Retina (tissue), 1 donor: ENCODE measurements at places on chromosomes 3 and 15.

GRCh38 chr3:5087209-5087608 is 34.9 kb upstream of the ARL8B start:
- DNase-seq: no peak

GRCh38 chr15:78893538-78893937 is 20.8 kb downstream of the MORF4L1 start:
- no peak for DNase-seq

GRCh38 chr3:45227071-45227820 is 1.2 kb upstream of the TMEM158 start:
- DNase-seq: no peak

DNA sequence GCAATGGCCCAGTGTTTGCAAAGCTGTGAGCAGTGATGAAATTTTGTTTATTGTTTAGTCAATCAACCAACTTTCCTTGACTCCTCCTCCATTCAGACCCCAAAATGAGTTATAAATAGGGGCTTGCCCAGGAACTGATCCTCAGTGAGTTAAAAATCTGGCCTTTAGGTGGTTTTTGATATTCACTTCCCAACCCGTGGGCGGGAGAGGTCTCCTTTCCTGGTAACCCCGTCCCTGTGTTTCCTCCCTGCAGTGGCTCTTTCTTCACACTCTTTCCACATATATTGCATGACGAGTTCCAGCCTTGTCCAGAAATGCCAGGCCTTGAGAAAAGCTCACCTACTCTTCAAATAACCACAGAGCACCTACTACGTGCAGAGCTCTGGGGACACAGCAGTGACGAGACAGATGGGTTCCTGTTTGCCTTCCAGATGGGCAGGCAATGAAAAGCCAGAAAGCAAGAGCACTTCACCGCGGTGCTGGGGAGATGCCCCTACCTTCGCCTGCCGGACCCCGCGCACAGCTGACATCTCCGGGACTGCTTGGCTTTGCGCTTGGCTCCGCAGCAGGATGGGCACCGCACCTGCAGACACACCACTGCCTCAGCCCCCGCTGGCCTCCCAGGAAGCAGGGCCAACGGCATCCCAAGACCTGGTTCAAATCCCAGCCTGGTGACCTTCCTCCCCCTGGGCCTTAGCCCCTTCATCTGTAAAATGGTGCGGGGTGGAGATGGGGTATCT is 17.2 kb downstream of the SSUH2 start:
- no peak for DNase-seq

DNA sequence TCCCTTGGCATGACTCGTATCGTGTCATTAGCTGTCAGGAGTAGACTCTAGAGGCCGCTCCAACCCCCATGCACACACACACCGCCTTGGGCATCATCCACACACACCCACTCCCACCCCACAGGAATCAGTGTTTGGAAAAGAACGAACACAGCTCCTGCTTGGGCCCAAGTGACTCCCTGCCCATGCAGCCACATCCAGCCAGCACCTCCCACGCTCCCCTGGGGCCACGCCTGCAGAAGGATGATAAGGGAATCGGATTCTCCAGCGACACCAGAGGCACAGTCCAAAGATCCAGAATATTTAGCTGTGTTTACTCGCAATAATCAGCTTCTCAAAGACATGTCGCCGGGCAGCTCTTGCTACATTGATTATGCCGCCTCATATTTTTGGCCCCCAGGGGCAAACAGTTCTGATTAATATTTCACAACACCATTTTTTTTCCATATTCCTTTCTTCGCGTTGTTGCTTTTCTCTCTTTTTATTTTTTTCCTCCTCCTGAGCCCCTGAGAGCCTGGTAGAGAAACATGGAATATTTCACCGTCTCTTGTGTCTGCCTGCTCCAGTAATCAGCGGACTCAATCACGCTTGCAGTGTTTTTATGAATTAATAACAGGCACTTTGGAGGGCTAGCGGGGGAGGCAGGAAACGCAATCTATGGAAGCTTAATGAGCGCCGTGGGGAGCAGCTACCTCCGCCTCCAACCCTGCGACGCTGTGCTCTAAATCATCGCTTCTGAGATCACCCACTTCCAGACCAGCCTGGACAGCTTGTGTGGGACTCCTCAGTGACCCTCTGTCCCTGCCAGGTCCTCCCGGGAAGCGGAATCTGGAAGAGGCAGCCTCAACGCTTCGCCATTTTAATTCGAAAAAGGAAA is 221.4 kb downstream of the TLE3 start:
- DNase-seq: peak; percentile 73

DNA sequence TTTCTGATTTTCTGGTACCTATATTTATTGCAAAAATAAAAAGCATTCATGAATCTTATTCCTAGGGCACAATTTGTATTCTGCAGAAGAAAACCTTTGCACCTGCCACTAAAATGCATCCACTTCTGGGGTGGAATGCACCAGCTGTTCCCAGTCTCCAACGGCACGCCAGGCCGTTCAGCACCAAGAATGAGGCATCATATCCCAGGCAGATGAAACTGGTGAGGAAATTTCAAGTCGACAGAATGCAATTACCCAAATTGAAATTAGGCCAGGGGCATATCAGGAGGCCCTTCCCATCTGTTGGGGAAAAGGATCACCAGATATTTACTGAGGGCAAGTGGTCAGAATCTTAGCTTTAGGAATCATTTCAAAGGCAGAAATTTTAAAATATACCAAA is 13.6 kb upstream of the RBMS3 start:
- DNase-seq: no peak

DNA sequence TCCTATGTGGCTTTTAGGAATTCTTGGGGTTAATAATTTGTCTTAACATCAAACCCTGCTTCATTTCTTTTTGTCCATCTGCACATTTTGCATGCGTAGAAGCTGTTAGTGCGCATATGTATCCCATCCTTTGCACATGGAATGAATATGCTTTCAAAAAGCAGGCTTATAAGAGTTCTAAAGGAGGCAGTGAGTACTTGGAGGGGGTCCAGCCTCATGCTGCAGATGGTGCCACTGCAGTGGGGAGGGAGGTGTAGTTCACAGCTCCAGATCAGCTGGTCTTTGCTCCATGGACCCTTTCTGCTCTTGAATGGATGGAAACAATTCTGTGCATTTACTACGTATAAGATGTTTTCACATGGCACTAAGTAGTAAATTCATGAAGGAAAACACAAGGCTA is 20.7 kb upstream of the SSR3 start:
- no peak for DNase-seq

DNA sequence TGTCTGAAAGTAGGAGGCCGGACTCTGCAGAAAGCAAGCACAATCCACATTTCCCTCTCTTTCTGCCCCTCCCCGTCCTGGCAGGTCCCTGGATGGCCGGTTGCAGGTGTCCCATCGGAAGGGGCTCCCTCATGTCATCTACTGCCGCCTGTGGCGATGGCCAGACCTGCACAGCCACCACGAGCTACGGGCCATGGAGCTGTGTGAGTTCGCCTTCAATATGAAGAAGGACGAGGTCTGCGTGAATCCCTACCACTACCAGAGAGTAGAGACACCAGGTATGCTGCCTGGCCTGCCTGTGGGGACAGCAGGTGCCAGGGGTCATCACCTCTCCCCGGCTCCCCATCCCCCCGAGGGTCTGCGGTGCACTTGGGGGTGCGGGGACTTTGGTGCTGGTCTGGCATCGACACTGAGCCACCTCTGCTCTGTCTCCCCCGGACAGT is 89.6 kb downstream of the AAGAB start:
- no peak for DNase-seq

DNA sequence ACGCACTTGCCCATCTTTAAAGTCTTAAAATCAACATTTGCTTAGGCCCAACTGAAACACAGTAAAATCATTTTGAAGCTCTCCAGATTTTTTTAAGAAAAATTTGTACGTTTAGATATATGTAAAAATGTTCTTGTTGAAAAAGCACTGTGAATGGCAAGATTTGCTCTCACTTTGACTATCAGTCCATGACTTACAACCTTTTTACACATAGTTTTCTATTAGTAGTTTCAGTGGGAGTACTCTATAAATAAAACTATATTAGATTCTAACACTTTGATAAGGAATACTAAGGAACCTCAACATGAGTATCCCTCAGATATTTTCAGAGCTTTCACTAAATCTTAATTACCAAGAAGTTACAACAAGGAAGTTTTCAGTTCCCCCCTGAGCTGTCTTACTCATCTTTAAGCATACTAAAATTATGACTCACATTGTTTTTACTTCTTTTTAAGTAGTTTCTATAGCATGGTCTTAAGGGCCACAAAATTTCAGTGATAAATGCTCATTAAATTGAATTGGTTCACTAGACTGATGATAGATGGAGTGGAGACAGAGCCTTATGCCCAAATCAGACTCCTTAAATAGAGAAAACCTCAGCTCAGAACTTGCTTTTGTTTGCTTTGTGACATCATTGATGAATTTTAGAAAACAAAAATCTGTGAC is 31.6 kb upstream of the RAP2B start:
- no peak for DNase-seq
